Ascending aorta (tissue), 2 donors: ENCODE measurements at places on chromosomes 13 and 19. TPM values are rescaled to one million over a fixed set of nuclear protein-coding genes. Genes with fewer than 3 reads are reported as not detected.
A peak's percentile ranks its signal among the peaks of the same experiment; 100 is the strongest.

The PNMA8B gene
- total RNA-seq, result 15.8 TPM

- no peak for DNase-seq
Observed at GRCh38 chr19:41934849-41935374, 6.7 kb upstream of the ERFL start.

DNA sequence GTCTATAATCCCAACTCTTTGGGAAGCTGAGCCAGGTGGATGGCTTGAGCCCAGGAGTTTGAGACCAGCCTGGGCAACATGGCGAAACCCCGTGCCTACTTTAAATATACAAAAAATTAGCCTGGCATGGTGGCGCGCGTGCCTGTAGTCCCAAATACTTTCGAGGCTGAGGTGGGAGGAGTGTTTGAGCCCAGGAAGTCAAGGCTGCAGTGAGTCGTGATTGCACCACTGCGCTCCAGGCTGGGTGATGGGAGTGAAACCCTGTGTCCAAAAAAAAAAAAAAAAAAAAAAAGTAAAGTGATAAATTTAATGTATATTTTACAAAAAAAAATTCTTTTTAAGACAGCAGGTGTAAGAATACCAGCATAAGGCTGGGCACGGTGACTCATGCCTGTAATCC lies 17.6 kb downstream of the TMEM38A start:
- no peak for DNase-seq

- no peak for DNase-seq
Observed at GRCh38 chr19:11693505-11694499, 44.9 kb downstream of the ZNF823 start.

- peak; percentile 84 for DNase-seq
Observed at GRCh38 chr19:44718441-44719261, 19.7 kb downstream of the CEACAM16 start.

GRCh38 chr19:35899547-35900214 lies 659 bp downstream of the NFKBID start:
- no peak for DNase-seq

DNA sequence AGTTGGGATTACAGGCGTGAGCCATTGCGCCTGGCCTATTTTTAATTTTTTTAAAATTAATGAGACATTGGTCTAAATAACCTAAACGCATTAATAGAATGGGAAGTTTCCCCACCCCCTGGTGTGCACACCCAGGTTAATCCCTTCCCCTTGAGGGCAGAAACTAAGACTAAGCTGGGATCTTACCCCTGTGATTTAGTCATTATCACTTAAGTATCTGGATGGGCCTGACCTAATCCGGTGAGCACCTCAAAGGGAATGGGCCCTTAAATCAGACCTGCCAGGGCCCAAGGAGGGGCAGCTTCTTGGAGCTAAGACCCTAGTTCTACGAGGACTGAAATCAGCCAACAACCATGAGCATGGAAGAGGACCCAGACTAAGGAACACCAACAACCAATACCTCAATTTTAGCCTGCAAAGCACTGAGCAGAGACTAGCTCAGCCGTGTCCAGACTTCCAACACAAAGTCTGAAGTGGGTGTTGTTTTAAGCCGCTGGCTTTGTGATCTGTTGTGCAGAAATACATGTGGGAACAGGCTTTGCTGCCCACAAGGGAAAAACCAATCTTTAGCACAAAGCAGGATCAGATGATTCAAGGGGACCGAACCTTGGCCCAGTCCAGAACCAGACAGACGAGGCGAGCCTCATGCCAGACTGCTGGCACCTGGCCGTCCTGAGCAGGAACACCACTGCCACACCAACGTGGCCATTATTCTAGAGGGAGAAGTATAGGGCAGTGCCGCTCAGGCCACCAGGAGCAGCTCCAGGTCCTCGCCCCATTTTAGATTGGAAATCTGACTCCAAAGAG lies 7.1 kb downstream of the UBE2S start:
- DNase-seq, result no peak

- no peak for DNase-seq
Observed at GRCh38 chr13:64925284-64925683, 2304.9 kb downstream of the PCDH9 start.

DNA sequence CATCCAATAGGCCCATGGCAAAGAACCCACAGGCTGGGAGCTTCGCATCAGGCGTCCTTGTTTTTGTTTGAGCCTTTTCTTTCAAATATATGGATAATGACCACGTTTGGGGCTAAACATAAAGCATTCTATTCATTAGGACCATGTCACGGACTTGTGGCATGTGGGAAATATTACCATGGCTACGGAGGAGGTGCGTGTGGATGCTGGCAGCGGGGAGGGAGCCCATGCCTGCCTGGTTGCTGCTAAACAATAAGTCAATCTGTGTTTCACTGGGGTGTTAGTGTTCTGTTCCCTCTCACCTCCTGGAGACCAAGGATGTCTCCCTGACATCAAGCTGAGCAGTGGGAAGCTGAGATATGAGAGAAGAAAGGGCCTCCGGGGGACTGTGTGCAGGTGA lies 121.1 kb downstream of the IRS2 start:
- no peak for DNase-seq

GRCh38 chr13:60242043-60242595 lies 78.4 kb upstream of the DIAPH3 start:
- DNase-seq, result no peak

The SELENOW gene
- total RNA-seq, result 771 TPM

- DNase-seq, result no peak
Observed at GRCh38 chr13:37067874-37068273, 8.4 kb upstream of the SUPT20H start.

GRCh38 chr13:24995225-24995804 lies 100.6 kb upstream of the PABPC3 start:
- DNase-seq, result no peak

DNA sequence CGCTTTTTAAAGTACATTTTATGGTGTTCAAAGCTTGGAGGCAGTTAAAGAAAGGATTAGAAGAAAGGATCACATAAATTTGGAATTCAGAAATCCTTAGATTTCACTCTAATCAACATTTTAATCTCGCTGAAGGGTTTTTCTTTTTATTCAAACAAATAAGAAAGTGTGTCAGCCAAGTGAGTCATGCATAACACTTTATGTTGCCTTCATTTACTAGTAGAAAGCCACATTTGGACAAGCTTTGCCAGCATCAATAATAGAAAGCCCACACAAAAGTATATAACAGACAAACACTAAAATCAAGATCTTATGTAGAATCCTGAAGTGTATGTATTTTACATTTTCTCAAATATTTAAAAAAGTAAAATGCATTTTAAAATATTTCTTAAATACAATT lies 154.9 kb upstream of the TRPC4 start:
- DNase-seq, result no peak

The KLHL1 gene
- not detected for total RNA-seq

The UQCRFS1 gene
- 21.4 TPM for total RNA-seq

GRCh38 chr13:80307401-80307987 lies 33.4 kb downstream of the SPRY2 start:
- no peak for DNase-seq

DNA sequence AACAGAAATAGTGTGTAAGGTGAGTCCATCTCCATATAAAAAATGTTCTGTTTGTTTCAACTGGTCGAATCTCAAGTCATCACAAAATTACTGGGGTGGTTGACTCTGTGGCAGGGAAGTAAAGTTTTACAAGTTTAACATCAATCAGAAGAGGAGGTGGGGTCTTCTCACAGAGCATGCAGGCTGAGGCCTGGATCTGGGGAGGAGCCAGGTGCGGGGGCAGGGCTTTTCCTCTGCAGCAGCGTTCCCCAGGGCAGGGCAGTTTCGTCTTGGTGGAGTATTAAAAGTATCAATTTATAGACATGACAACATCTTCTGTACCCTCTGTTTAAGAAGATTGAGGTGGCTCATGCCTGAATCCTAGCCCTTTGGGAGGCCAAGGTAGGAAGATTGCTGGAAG lies 68.8 kb downstream of the SLC7A9 start:
- DNase-seq, result no peak

DNA sequence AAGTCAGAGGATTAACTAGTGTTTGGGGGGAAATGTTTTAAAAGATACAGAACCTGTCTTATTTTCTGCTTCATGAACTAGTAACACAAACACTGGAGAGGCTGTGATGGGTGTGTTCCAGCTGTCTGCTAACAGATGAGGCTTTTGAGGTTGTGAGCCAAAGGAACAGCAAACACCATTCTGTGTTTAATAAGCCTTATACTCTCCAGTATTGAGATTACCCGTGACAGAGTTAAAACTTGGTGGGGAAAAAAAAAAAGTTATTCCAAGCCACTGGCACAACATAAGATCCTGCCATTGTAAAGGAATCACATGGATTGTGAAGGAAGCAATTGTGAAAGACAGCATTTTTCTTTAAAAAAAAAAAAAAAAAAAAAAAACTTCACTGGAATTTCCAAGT lies 48.4 kb downstream of the KCTD12 start:
- DNase-seq, result no peak

GRCh38 chr19:49956115-49956495 lies 4.9 kb downstream of the SIGLEC11 start:
- DNase-seq, result no peak

GRCh38 chr13:80199585-80200292 lies 141.2 kb downstream of the SPRY2 start:
- no peak for DNase-seq

GRCh38 chr19:2253106-2254063 lies 2.8 kb downstream of the JSRP1 start:
- no peak for DNase-seq

GRCh38 chr13:111480976-111481375 lies 160.5 kb downstream of the TEX29 start:
- DNase-seq, result no peak

DNA sequence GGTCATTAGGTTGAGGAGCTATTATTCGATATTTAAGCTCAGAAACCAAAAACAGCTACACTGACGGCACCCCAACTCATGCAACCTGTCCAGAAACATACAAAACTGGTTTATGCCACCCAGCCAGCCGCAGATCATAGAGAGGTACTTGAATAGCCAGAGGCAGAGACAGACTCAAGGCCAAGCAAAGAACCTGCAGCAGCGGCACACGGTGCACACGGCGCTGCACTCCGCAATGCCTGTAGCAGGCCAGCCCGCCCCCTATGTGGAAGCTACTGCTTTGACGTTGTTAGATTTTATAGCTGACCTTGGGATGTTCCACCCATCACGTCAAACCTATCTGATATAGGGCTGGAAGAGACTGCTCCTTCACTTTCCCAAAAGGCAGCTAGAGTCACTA lies 11.9 kb upstream of the DHRS12 start:
- no peak for DNase-seq

The AP2S1 gene
- total RNA-seq, result 96.6 TPM

GRCh38 chr13:106159295-106160195 lies 375.9 kb downstream of the EFNB2 start:
- no peak for DNase-seq

The LGALS4 gene
- total RNA-seq, result not detected

DNA sequence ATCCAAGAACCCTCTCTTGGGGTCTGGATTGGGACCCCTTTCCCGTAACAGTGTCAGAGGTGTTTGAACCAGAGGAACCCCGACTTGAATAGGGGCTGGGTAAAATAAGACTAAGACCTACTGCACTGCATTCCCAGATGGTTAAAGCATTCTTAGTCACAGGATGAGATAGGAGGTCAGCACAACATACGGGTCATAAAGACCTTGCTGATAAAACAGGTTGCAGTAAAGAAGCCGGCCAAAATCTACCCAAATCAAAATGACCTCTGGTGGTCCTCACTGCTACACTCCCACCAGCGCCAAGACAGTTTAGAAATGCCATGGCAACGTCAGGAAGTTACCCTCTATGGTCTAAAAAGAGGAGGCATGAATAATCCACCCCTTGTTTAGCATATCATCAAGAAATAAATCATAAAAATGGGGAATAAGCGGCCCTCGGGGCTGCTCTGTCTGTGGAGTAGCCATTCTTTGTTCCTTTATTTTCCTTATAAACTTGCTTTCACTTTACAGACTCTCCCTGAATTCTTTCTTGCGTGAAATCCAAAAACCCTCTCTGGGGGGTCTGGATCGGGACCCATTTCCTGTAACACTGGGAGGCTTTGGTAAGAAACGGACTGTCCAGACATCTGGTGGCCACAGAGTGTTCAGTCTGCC lies 4.4 kb upstream of the SIN3B start:
- DNase-seq, result no peak

GRCh38 chr13:88303605-88304004 lies 632.4 kb downstream of the SLITRK5 start:
- DNase-seq, result no peak

DNA sequence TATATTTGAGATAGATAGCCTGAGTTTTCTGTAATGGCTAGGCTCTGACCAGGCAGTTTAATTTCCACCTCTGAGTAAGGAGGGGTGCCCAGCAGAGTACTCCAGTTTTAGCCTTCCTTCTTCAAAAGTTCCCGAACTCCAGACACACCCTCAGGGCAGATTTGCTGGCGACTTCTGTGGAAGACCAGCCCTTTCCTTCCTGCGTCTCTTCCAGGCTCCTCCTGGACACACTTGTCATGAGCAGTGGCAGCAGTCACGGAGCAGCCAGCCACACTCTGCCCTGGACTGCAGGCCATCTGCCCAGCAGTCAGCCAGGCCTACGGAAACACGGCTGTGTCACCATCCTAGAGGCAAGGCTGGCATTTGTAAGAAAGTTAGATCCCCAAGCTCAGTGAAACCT lies 6.6 kb upstream of the FLT1 start:
- DNase-seq, result no peak

The NAPSA gene
- 1.6 TPM for total RNA-seq

GRCh38 chr13:30818323-30818960 lies 83.1 kb downstream of the ALOX5AP start:
- peak; percentile 70 for DNase-seq

DNA sequence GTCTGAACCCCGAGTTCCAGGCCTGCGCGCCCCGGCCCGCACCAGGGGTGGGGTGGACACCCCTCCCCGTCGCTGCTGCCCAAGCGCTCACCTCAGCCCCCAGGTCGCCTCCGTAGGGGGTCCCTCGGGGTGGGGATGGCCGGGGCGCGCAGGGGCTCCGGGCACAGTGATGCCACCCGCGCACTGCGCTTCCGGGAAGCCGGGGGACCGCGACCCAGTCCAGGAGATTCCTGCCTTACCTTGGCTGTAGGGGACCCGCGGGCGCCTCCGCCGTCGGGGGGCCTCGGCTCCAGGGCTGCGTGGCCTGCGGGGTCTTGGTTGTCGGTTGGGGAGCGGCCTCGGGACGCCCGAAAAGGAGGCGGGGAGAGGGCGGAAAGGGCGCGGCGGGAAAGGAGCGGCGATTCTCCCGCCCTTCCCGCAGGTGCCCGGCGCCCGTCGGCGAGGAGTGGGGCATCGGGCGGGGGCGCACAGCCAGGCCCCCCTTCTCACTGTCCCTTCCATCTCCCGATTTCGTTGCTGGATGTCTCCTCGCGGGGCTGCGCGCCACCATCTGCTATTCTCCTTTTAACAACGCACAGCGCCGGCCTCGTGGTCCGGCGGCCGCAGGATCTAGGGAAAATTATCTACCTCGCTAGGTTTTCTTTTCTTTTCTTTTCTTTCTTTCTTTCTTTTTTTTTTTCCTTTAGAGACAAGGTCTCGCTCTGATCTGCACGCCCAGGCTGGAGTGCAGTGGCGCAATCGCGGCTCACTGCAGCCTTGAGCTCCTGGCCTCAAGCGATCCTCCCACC lies at the start of gene KEAP1:
TSS of gene KEAP1 (minus strand) at position 355 of the 788 bp plus-strand sequence. CDS start 3,323 bp downstream, outside the sequence.
- no peak for DNase-seq

The KIR3DL1 gene
- not detected for total RNA-seq

GRCh38 chr13:63463782-63464610 lies 2048.3 kb upstream of the PCDH20 start:
- DNase-seq, result no peak

The BRSK1 gene
- 6.5 TPM for total RNA-seq
